ENCODE measurements at places on chromosomes 7 and 10.
A peak's percentile ranks its signal among the peaks of the same experiment; 100 is the strongest.

GRCh38 chr7:112509402-112509801 is 28.6 kb downstream of the LSMEM1 start:
- DNase-seq: no peak

DNA sequence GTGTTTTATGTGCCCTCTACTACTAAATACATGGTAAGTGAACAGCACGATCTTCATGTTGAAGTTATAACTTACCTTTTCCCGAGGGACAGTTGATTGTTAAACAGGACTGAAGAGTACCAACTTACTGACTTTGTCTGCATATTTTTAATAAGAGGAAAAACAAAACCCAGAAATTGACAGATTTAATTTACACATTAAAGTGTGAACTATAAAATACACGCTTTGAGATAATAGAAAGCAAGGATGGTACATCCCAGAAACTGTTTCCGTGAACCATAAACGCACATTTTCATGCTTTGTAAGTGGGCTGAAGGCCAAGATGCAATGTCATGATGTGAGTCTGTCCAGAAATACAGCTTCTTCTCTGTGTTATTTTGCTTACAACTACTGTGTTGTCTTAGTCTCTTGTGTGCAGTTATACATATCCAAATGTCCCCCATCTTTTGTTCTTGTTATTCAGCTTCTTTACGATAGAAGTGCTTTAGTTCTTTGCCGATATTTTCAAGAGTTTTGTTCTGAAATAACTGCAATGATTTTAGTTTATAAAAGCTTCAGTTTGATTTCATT is 190.1 kb downstream of the MLLT10 start:
- DNase-seq: no peak

GRCh38 chr10:52818019-52818418 is 45.4 kb upstream of the MBL2 start:
- peak; percentile 48 for DNase-seq

- no peak for DNase-seq
Observed at GRCh38 chr10:131742500-131742951, 158.3 kb upstream of the PPP2R2D start.

- DNase-seq: no peak
Observed at GRCh38 chr7:31805209-31805818, 118.3 kb downstream of the PPP1R17 start.

DNA sequence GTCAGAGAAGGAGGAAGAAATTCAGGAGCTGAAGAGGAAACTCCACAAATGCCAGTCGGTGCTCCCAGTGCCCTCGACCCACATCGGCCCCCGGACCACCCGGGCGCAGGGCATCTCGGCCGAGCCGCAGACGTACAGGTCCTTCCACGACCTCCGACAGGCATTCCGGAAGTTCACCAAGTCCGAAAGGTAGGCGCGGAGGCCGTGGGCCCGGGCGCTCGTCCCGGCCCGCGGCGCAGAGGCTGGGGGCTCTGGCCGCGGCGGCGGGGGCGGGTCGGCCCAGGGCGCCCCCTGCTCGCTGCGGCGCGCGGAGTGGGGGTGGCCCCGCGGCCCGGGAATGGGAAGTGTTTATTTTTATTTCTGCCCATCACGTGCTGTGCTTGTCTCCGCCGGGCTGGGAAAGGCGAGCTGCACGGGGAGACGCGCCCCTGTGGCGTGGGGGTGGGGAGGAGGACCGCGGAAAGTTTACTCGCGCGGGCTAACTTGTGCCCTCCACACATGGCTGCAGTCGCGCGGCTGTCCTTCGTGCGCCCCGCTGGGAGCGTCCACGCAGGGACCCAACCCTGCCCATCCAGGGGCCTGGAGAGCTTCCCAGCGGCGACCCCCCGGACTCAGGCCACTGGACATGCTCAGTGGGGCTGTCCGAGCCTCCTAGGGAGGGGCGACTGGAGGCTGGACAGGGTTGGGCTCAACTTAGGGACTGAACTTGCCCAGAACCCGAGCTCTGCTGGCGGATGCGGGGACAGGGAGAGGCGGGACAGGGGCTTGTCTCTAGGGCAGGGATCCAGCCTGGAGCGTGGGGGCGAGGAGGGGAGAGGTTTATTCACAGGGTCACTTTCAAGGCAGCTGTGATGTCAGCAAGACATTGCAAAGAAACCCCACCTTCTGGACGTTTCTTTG is 82.6 kb upstream of the PRKG1 start:
- no peak for DNase-seq

- no peak for DNase-seq
Observed at GRCh38 chr10:26869528-26869927, 8.8 kb upstream of the ABI1 start.

- DNase-seq: no peak
Observed at GRCh38 chr7:157310676-157311185, 26.1 kb upstream of the DNAJB6 start.

DNA sequence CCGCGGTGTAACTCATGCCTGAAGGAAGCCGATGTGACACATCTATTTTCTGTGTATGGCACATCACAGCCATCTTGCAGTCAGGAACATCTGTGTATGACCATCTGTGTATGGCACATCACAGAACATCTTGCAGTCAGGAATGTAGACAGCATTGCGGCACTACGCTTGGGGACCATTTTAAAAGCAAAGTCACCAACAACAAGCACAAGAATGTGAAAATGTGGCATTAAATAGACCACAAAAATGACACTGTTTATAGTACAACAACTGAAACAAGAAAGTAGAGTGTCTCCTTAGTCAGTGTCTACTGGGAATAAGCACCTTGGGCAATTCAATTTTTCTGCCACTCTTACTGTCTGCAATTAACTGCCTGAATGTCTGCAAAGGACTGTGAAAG is 124.4 kb downstream of the HGF start:
- no peak for DNase-seq

GRCh38 chr10:90480466-90480865 is 377.4 kb downstream of the HTR7 start:
- no peak for DNase-seq

DNA sequence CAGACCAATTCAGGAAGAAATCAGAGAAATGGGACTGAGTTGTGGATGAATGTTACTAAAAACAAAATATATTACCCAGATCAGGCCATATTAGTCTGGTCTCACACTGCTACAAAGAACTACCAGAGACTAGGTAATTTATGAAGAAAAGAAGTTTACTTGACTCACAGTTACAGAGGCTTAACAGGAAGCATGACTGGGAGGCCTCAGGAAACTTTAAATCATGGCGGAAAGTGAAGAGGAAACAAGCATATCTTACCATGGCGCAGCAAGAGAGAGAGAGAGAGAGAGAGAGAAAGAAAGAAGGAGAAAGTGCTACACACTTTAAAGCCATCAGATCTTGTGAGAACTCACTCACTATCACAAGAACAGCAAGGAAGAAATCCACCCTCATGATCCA is 636.8 kb upstream of the GRM3 start:
- DNase-seq: no peak

GRCh38 chr7:38189231-38189938 is 11.3 kb downstream of the STARD3NL start:
- no peak for DNase-seq

GRCh38 chr10:11712744-11713143 is 29.4 kb upstream of the ECHDC3 start:
- DNase-seq: no peak

GRCh38 chr7:45027774-45028114 is 27.7 kb downstream of the CCM2 start:
- no peak for DNase-seq

DNA sequence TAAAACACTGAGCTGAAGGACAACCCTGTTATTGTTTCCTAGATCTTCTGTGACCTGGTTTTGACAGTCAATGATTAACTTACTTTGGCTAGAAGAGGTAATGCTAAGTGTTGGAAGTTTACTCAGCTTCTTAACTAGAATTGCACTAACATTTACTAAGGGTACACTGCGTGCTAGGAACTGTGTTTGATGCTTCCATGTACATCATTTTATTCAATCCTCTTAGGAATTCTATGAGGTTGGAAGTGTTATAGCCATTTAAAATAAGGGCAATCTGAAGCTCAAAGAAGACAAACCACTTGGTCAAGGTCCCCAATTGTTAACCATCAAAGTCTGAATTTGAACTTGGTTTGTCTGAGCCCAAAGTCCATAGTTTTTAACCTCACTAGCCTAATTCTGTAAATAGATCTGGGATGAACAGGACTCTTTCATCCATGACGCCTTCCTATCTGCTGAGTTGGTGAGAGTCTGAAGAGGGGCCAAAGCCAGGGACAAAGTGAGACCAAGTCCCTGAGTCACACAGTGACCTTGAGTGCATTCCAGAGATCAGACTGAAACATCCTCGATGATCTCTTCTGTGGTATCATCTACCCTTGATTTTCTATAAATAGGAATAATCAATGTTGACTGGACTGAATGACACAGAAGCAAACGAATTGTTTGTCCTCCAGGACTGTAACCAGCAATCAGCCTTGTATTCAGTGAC is 29.2 kb upstream of the ZNRF2 start:
- no peak for DNase-seq

GRCh38 chr10:74077416-74077815 is 73.2 kb downstream of the AP3M1 start:
- DNase-seq: no peak

GRCh38 chr7:98241674-98242241 is 10.3 kb downstream of the TECPR1 start:
- DNase-seq: no peak

DNA sequence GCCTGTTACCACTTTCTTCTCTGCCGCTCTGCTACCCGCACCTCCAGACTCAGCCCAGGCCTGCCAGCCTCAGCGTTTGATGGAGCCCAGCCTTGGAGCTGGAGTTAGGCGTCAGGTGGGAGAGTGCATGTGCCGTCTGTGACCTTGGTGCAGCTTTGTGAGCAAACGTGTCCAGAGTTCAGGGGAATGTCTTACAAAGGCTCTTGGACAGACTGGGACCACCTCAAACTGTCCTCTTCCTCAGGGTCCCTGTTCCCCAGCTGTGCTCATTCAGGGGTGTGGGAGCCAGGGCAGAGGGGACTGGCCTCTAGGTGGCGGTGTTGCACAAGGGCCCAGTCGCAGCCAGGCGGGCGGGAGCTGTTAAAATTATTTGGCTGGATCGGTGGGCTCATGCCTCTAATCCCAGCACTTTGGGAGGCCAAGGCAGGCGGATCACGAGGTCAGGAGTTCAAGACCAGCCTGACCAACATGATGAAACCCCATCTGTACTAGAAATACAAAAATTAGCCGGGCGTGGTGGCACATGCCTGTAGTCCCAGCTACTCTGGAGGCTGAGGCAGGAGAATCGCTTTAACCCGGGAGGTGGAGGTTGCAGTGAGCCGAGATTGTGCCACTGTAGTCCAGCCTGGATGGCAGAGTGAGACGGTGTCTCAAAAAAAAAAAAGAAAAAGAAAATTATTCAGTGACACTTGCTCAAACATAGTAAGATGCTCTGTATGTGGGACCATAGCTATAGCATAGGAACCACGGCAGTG is 89.2 kb downstream of the ADCY1 start:
- no peak for DNase-seq

DNA sequence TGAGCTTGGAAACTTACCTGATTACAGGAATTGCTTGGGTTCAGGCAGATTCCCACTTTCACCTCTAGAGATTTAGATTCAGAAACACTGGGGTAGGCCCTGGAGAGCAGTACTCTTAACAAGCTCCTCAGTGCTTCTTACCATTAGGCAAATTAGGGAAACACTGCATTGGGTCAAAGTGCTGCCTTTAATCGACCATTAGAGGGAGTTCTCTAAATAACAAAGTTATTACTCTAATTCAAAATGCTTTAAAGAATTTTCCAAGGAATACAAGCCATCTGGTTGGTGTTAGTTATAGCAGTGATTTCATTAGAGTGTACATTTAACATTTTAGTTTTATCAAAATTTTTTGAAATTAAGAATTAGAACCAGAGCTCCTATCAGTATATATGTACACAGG is 324.5 kb downstream of the GFRA1 start:
- DNase-seq: no peak

GRCh38 chr10:10903620-10904019 is 114.1 kb upstream of the CELF2 start:
- no peak for DNase-seq

DNA sequence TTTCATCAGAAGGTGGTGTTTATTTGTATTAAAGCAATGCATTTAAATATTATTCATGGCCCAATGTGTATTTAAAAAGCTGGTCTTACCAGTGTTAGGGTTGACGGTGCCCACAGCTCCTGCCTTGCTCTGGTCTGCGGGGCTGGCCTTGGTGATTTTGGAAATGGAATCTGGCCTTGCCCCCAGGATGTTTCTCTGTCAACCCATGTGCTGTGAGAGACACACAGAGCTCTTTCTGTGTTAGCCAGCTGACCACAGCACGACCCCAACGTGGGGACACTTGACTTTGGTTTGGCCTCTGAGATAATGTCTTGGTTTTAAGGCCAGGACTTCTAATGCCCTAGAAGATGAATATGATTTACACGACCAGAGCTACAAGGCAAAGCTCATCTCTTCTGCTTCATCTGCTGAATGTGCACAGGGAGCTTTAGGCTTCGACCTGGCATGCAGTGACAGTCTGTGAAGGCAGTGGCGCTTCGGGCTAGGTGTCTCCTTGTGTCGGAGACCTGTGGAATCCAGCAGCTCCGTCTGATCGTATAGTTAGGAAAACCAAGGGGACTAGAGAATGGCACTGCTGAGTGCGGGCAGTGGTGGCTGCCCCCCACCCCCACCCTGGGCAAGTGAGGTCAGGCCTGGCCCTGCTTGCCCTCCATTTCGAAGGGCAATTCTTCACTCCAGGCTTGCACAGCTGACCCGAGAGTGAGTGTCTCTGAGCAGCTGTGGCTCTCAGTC is 246.1 kb downstream of the EBF3 start:
- DNase-seq: no peak

DNA sequence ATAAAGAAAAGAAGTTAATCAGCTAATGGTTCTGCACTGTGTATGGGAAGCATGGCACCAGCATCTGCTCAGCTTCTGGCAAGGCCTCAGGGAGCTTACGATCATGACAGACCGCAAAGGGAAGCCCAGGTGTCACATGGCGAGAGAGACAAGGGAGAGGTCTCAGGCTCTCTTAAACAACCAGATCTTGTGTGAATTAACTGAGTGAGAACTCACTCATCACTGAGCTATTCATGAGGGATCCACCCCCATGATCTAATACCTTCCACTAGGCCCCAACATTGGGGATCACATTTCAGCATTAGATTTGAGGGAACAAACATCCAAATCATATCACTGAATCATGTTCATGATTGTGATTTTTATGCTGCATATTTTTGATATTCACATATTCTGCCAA is 5.8 kb downstream of the USP54 start:
- no peak for DNase-seq

GRCh38 chr10:110285501-110285900 is 19.2 kb downstream of the SMNDC1 start:
- no peak for DNase-seq
